Left ventricle myocardium inferior (tissue), 1 donor: ENCODE measurements at places on chromosomes 7 and 10. TPM values are rescaled to one million over a fixed set of nuclear protein-coding genes. Genes with fewer than 3 reads are reported as not detected.

- H3K4me1 ChIP-seq, result peaks cover 46% of the 10 kb centered on the region
- DNase-seq, result no peak
- peaks cover 6% of the 10 kb centered on the region for H3K36me3 ChIP-seq
- no peaks in the 10 kb centered on the region for H3K27me3 ChIP-seq
Observed at GRCh38 chr10:87945984-87946383, 82.6 kb downstream of the PTEN start.

DNA sequence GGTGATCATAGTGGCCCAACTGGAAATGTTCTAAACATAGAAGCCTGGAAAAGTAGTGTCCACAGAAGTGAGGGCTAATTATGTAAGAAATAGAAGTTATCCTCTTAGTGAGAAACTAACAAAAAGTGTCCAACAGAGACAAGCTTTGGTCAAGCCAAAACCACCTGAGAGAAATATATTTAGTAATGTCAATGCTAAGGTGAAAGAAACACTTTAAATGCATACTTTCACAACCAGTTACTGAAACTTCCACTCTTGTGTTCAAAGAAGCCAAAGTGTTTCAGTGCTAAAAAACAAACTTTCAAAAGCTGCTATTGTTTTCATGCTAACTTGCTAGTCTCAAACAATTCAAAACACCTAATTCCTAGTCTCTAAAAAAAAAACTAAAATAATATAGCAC lies 18.1 kb downstream of the RAB11FIP2 start:
- H3K27me3 ChIP-seq, result no peaks in the 10 kb centered on the region
- no peak for DNase-seq
- H3K36me3 ChIP-seq, result peaks cover 8% of the 10 kb centered on the region
- no peak overlapping the region for H3K27ac ChIP-seq
- no peaks in the 10 kb centered on the region for H3K4me1 ChIP-seq
- no peak overlapping the region for H3K4me3 ChIP-seq

GRCh38 chr7:19209166-19209696 lies 64.0 kb upstream of the FERD3L start:
- H3K27me3 ChIP-seq, result no peaks in the 10 kb centered on the region
- H3K4me1 ChIP-seq, result no peaks in the 10 kb centered on the region
- no peak overlapping the region for H3K27ac ChIP-seq
- DNase-seq, result no peak
- H3K36me3 ChIP-seq, result no peaks in the 10 kb centered on the region
- no peak overlapping the region for H3K4me3 ChIP-seq

- no peak overlapping the region for H3K27ac ChIP-seq
- peaks cover 43% of the 10 kb centered on the region for H3K4me1 ChIP-seq
- H3K27me3 ChIP-seq, result peaks cover 74% of the 10 kb centered on the region
Observed at GRCh38 chr10:42755028-42755451, 27.6 kb upstream of the BMS1 start.

CDK14 gene
- total RNA-seq, result 18.7 TPM

DNA sequence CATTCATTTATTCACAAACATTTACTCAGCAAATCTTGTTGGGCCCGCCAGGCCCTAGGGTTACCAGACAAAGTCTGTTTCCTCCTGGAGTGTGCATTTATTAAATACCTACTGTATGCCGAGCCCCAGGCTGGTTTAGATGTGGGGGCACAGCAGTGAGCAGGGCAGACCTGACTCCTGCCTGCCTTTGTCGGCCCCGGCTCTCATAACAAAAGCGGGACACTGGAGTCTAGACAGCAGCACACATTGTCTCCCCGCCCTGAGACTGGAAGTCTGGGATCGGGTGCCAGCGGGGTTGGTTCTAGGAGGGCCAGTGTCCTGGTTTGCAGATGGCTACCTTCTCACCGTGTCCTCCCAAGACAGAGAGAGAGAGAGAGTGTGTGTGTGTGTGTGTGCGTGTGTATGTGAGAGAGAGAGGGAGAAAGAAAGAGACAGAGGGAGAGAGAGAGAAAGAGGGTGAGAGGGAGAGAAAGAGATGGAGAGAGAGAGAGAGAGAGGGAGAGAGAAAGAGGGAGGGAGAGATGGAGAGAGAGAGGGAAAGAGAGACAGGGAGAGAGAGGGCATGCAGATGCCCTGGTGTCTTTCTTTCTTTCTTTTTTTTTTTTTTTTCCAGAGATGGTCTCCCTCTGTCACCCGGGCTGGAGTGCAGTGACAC lies 25.9 kb downstream of the ELFN1 start:
- peaks cover 5% of the 10 kb centered on the region for H3K27me3 ChIP-seq
- H3K36me3 ChIP-seq, result no peaks in the 10 kb centered on the region
- peaks cover 52% of the 10 kb centered on the region for H3K4me1 ChIP-seq
- no peak overlapping the region for H3K27ac ChIP-seq
- no peak for DNase-seq
- no peak overlapping the region for H3K4me3 ChIP-seq

SVOPL gene
- total RNA-seq, result not detected
